ENCODE measurements at places on chromosomes 2 and 18.

DNA sequence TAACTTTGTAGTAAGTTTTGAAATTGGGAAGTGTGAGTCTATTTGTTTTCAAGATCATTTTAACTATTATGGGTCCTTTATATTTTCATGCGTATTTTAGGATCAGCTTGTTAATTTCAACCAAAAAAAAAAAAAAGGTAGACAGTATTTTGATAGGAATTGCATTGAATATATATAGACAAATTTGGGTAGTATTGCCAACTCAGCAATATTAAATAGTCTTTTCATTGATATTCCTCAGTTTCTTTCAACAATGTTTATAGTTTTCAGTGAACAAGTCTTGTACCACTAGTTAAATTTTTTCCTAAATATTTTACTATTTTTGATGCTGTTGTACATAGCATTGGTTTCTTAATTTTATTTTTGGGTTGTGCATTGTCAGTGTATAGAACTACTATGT lies 149.9 kb downstream of the TAF4B start:
- DNase-seq: no peak

- DNase-seq: no peak
These were observed 699 bp upstream of the RAPGEF4 start for GRCh38 chr2:172734711-172735581.

GRCh38 chr18:39587586-39587985 lies 2022.0 kb upstream of the CELF4 start:
- no peak for DNase-seq

DNA sequence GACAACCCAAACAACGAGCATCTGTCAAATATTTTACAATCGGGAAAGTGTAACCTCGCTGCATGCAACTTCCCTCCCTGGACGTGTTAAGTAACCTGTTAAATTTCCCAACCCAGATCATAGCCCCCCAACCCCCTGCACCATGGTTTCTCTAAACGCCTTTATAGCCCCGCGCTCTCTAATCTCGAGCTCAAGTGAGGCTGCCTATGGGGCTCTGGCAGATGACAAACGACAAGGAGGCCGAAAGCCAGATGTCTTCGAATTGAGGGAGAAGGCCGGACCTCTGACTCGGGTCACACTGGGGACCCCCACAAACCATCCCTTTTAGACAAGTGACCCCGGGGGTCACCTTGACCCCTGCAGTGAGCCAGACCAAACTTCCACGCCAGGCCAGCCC lies 526 bp downstream of the COX7A2L start:
- DNase-seq: no peak

GRCh38 chr2:165185633-165186032 lies 18.2 kb downstream of the SCN3A start:
- no peak for DNase-seq

GRCh38 chr18:35635170-35635569 lies 53.6 kb downstream of the GALNT1 start:
- no peak for DNase-seq

GRCh38 chr2:72077702-72078169 lies 69.9 kb downstream of the CYP26B1 start:
- DNase-seq: no peak

DNA sequence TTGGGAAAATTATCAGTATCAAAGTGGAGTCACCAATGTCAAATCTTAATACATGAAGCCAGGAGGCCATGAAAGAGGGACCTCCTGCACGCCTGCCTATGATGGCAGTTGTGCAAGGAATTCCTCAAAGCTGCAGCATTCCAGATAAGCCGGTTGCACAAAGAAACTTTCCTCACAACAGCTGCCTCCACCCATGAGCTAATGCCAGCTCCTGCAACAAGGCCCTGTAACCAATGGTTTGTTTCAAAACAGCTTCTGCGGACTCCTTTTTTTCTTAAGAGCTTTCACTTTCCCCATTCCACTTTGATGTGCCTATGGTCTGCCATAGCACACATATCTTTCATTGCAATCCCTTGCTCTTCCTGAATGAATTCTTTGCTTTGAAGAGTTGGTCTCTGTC lies 22.4 kb downstream of the TMEM200C start:
- no peak for DNase-seq

DNA sequence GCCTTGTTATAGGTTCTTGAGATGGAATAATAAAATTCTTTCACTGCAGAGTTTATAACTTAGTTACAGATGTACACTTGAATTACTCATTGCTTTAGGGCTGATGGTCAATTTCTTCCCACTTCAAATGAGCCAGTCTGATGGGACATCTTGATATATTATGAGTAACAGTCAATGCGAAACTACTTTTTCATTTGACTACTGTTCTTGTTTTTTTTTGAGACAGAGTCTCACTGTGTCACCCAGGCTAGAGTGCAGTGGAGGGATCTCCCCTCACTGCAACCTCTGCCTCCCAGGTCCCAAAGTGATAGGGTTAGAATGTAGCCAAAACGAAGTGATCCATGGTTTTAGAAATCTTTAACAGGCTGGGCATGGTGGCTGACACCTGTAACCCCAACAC lies 57.1 kb downstream of the ST3GAL5 start:
- DNase-seq: no peak

DNA sequence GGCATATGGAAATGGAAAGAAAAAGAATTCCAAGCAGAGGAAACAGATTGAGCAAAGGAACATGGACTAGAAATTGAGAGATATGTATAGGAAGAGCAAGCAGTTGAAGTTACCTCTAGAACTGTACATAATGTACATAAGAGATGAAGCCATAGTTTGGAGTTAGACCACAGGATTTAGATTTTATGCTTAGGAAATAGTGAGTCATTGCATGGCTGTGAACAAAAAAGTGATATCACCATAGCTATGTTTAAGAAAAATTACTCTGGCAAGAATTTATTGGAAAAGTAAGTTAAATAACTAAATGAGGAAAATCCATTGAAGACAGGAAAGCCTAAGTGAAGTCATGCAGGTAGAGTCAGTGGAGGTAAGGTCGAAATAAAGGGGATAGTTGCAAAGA lies 99.4 kb upstream of the GALNT5 start:
- DNase-seq: no peak

- DNase-seq: no peak
These were observed 190.4 kb downstream of the PMAIP1 start for GRCh38 chr18:60090170-60090569.

DNA sequence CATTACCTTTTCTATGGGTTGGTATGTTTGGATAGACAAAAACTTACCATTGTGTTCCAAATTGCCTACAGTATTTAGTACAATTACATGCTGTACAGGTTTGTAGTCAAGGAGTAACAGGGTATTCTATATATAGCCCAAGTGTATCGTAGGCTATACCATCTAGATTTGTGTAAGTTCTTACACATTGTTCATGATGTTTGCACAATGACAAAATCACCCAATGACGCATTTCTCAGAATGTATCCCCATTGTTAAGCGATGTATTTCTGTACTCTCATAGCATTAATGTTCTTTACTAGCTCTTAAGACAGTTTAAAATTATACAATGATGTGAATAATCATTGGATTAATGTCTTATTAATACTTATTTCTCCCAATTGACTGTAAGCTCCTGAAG lies 16.7 kb downstream of the TACR1 start:
- no peak for DNase-seq

- DNase-seq: no peak
These were observed 1599.7 kb upstream of the ZEB2 start for GRCh38 chr2:146119586-146119985.

- no peak for DNase-seq
These were observed 1.1 kb upstream of the CFLAR start for GRCh38 chr2:201114846-201115245.

- DNase-seq: no peak
These were observed 218.0 kb downstream of the DLGAP1 start for GRCh38 chr18:4236940-4237663.

GRCh38 chr2:54901224-54901986 lies 148.8 kb downstream of the RTN4 start:
- no peak for DNase-seq

DNA sequence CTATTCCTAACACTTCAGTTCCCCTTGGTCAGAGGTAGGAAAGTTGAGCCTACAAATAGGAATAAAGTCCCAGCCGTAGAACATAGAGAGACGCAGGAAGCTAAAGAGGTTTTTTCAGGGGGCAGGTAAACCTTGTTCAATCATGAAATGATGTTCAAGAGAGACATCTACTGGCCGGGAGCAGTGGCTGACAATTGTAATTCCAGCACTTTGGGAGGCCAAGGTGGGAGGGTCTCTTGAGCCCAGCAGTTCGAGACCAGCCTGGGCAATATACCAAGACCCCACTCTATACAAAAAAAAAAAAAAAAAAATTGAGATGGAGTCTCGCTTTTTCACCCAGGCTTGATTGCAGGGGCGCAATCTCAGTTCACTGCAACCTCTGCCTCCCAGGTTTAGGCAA lies 66.7 kb upstream of the DNAJC10 start:
- DNase-seq: no peak

DNA sequence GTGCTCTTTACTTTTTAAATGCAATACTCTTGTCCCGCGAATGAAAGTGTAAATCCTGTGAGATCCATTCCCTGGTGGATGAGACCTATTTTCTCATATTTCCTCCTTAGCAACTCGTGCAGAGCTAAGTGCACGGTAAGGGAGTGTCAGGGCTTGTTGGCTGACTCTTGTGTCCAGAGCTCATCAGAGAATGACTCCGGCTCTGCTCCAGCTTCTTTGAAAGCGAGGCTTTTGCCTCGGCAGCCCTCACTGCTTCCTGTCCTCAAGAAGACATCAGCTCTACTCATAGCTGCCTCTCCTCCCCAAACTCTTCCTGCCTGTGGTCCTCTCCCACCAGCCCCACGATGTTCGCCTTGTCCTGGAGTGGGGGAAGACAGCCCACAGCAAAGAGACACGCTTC lies 70.7 kb downstream of the LIPG start:
- no peak for DNase-seq

- DNase-seq: no peak
These were observed 249.8 kb upstream of the ATP5MC3 start for GRCh38 chr2:175431101-175431946.

GRCh38 chr18:45851161-45851925 lies 25.9 kb downstream of the SIGLEC15 start:
- DNase-seq: no peak

DNA sequence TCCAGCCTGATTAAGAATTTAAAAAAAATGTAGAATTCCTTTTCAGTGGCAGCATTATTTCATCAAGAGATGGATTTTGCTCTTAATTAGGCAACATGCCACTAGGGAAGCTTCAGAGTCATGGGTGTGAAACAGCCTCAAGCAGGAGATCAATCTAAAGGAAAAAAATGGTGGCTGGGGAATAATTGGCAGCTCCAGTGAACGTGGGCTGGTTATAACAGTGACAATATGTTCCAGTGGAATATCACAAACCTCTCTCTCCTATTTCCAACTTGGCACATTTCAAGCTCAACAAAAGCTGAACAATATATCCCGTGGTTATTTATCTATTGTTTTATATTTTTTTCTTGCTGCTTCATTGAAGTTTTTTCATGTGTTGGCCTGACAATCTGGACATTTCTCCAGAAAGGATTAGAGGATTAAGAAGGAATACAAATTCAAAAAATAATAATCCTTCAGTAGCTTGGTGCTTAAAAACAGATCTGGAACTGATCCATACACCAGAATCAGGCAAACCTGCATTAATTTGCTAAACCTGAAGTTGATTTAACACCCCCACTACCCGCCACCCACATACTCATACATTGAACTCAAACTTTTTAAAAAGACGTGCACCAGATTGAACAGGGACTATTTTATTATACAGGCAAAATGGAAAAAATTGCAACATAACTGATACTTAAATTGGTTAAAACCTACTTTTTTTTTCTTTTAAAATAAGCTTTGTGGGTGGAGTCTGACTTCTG lies 255.9 kb upstream of the SPRED2 start:
- no peak for DNase-seq

DNA sequence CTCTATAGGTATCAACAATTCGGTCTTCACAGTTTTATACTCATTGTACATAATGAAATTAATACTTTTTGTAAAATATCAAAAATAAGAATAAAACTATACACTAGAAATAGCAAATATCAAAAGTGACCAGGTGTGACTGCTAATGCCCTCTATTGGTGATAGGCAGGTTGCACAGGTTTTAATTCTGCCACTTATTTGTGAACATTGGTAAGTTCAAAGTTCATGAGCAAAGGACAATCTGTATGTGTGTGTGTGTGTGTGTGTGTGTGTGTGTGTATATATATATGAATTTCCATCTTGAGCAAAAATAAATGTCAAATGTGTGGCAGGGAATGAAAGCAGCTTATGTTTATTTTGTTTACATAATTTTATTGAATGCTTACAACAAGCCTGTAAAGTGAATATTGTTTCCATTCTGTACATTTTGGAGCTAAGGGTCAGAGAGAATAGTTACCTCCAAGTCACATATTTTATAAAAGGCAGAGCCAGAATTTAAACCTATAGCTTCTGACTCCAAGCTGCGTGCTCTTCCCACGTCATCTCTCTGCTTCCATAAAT lies 537.4 kb downstream of the CPS1 start:
- DNase-seq: no peak

DNA sequence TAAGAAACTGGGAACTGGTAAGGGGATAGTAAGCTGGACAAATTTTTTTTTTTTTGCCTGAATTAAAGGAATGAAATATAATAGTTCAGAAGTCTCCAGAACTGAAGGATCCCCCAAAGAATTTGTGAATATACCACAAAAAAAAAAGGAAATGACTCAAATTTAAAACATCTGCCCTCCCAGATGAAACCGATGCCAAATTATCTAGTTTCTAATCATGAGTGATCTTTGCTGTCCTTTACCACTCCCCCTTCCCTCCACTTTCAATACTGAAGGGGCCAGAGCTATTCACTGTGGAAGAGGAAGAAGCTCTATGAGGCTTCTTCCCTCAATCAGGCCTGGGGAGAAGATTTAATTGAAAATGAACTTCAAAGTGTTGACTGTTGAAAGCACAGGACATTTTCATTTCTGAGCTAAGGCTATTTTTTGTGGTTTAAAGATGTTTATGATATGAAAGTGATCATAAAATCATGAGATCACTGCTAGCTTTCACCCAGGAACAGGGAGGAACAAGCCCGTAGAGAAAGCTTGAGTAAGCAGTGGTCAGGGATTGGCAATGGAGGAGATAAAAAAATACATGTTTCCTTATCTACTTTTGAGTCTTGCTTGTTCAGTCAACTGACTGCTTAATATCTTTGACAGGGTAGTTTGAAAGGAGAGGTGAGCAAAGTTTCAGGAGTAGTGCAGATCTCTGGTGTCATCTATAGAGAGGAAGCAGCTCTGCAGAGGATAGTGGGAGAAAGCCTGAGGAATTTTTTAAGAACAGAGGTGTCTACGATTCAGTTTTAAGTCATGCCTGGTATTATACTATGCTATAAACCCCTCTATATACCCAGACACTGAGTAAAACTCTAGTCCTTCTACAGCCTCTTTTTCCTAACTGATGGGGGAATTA lies 409.5 kb upstream of the FIGN start:
- DNase-seq: no peak

DNA sequence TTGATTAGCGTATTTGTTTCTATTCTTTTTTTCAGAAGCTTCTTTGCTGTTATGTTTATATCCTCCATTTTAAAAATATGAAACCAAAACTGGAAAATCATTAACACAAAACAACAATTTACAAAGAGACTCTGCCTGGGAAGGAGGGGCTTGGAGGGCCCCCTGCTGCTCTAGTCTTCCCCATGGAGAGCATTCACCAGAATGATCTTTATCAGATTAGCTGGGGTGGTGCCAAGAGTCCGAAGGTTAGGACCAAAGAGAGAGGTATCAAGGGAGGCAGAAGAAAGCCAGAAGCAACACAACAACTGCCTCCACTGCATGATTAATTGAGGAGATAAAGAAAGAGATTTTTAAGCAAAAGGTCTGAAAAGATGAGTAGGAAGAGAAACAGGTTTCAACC lies 218.6 kb downstream of the IRS1 start:
- DNase-seq: no peak

Data from ovary (tissue), 10 donors.